ENCODE measurements at places on chromosomes 2 and 18.

- DNase-seq: no peak
Observed at GRCh38 chr2:20001361-20001863, 11.1 kb downstream of the MATN3 start.

GRCh38 chr2:188600536-188601210, 309.0 kb downstream of the GULP1 start:
- DNase-seq: no peak

DNA sequence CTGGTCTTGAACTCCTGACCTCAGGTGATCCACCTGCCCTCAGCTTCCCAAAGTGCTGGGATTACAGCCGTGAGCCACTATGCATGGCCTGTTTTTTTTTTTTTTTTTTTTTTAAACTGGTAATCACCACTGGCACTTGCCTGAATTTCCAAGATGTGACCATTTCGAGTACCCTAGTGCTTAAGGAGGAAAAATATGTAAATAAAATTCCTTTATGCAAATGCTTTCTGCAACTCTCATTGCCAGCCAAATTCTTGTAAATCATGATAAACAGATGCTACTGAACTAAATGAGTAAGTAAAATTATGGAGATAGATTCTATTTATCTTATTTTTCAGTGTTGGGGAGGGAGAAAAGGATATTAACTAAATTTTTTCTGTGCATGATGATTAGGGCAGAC, 18.6 kb downstream of the CDCA7 start:
- DNase-seq: no peak

GRCh38 chr2:129913695-129914495, 65.6 kb upstream of the RAB6C start:
- no peak for DNase-seq
